ENCODE measurements at places on chromosomes 5 and 9.
A peak's percentile ranks its signal among the peaks of the same experiment; 100 is the strongest.

GRCh38 chr5:176743868-176744583 is 66.3 kb upstream of the UNC5A start:
- DNase-seq = no peak

- no peak for DNase-seq
Observed at GRCh38 chr5:146877783-146878475, 628 bp downstream of the PPP2R2B start.

DNA sequence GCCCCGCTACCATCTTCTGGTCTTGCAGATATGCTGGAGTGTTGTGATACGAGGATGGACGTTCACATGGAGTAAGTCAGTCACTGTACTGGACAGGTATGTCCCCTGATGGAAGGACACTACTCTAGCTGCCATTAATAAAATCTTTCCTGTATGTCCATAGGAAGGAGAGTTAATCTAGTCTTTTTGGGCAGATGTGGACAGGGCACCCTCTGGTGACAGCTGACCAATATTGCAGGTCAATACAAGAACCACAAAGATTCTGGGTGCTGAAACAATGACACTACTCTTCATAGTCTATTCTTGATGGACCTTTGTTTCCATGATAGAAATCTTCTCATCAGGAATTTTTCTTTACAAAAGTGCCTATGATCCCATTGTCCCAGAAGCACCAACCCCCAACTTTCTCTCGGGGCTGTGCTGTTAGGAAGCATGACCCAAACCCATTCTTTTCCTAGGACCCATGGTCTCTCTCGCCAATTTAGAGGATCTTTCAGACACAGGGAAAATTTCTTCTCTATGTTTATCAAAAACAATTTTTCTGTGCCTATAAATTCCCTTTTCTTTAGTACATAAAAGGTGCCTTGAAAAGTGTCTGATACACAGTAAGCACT is 376.9 kb downstream of the DTWD2 start:
- DNase-seq = no peak

- no peak for DNase-seq
Observed at GRCh38 chr5:108639366-108639765, 108.3 kb upstream of the FER start.

DNA sequence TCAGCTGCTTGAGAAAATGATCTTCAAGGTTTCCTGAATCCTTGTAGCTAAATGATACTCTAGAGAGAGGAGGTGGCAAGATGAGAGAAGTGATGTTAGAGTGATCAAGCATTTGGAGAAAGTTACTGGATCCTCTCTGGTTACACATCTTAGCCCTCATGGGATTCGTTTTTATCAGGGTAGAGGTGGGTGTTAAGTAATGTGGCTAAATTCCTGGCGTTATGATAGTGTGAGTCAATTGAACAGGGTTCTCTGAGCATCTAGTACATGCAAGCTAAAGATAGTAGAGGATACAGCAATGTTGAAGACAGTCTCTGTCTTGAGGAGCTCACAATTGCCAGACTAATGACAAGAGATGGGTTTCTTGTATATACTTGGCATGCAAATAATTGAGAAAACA is 123.7 kb downstream of the PSD2 start:
- DNase-seq = no peak

DNA sequence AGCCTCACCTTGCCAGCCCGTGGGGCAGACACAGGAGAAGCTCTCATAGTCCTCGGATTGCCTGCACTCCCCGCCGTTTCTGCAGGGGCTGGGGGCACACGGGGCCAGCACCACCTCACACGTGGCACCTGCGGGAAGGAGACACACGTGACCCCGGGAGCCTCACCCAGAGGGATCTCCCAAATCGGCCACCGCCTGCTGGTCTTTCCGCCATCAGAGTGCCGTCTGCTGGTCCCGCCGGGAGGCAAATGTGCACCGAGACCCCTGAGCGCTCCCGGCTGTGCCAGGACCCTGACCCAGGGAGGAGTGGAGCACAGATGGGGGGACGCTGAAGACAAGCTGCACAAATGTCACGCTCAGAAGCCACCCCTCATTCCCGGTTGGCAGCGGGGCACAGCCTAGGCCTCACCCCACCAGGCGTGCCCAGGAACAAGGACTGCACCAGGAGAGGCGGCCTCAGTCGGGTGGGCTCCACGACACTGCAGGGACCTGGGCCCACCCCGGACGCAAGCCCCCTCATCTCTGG is 28.4 kb upstream of the SEC16A start:
- DNase-seq = no peak

DNA sequence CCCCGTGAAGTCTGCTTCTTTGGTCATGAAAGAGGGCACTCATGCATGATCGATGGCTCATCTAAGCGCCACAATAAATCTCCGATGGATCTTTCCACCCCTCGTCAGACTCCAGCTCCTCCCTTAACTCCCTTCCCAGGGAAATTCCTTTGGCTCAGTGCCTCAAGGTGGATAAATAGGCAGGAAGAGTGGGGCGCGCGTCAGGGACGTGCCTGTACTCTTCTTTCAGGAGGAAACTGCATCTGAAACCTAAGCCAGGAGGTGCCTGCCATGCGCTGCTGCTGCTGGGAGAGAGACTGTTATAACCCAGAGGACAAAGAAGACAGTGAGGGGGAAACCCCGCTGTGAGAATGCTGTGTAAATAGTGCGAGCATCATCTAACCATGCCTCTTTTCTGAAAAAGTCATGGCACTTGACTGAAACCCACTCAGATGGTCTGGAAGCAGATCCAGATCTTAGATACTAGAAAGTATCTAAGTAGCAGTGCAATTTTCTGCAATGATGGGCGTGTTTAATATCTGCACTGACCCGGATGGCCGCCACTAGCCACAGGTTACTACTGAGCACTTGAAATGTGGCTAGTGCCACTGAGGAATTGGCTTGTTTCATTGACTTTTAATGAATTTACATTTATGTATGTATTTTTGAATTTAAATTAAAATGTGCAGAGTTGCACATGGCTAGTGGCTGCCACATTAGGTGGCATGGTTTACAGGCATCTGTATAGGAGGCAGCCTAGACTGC is 120.3 kb upstream of the BASP1 start:
- DNase-seq = no peak

- DNase-seq = no peak
Observed at GRCh38 chr5:56301069-56301468, 67.9 kb upstream of the ANKRD55 start.

DNA sequence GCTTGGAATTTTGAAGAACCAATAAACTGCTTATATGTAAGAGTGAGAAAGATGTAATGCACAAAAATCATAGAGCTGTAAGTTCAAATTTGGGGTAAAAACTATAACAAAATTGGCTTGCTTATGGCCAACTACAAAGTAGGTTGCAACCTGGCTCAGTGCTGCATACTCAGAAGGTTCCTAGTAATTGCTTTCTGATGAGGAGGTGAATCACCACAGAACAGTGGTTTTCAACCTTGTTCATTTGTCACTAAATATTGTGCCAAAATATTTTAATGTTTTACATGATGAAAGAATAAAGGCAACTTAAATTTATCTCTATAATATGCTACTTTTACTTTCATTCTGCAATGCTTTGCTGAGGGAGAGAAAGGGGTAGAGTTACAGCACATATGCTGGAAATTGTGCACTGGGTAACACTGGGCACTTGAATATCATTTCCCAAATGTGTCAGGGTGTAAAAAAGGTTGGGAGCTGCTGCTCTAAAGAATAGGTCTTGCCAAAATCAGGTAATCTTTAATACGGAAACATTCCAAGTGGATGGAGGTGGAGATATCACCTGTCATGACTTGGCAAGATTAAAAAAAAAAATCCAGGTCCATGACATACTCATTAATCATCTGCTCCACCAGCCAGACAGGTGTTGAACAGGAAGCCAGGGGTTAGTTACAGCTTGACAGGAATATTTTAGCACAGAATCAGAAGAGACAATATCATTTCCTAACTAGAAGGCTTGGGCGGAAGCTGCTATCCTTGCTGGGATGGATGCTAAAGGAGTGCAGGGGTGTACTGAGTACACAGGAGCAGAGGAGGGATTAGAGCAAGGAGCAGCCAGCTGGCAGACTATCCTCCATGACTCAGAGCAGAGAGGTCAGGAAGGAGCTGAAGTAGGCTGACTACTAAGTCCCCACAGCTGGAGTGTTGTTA is 34.6 kb upstream of the CCL21 start:
- DNase-seq = no peak

GRCh38 chr5:124806373-124807077 is 60.1 kb upstream of the ZNF608 start:
- no peak for DNase-seq

GRCh38 chr9:134267305-134267880 is 58.9 kb upstream of the RXRA start:
- DNase-seq = no peak

GRCh38 chr5:171629628-171630349 is 155.8 kb upstream of the SMIM23 start:
- no peak for DNase-seq

GRCh38 chr9:19999491-20000057 is 210.7 kb upstream of the SLC24A2 start:
- DNase-seq = no peak

GRCh38 chr9:4077499-4078102 is 222.3 kb downstream of the GLIS3 start:
- DNase-seq = peak; percentile 4

- DNase-seq = no peak
Observed at GRCh38 chr9:25602400-25603044, 75.7 kb downstream of the TUSC1 start.

DNA sequence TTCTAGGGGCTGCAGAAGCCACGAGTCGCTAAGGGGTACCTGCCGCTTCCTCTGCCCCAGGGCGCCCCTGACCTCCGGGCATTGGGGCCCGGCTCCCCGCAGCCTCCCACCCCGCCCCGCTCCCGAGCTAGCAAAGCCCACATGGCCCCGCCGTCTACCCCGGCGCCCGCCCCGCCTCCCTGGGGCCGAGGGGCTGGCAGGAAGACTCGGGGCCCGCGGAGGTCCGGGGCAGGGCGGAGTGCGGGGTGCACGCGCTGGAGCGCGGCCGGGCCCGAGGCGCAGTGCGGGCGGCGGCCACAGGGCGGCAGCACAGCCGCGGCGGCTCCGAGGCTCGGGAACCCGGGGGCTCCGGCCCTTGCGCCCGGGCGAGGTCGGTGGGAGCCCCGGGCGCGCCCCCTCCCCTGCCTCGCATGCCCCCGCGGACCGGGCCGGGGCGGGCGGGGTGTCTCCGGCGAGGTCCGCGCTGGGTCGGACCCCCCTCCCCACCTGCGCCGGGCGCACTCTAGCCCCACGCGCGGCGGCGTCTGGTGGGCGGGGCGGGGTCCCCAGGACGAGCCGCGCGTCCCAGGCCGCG is 6.7 kb downstream of the NRARP start:
- no peak for DNase-seq

DNA sequence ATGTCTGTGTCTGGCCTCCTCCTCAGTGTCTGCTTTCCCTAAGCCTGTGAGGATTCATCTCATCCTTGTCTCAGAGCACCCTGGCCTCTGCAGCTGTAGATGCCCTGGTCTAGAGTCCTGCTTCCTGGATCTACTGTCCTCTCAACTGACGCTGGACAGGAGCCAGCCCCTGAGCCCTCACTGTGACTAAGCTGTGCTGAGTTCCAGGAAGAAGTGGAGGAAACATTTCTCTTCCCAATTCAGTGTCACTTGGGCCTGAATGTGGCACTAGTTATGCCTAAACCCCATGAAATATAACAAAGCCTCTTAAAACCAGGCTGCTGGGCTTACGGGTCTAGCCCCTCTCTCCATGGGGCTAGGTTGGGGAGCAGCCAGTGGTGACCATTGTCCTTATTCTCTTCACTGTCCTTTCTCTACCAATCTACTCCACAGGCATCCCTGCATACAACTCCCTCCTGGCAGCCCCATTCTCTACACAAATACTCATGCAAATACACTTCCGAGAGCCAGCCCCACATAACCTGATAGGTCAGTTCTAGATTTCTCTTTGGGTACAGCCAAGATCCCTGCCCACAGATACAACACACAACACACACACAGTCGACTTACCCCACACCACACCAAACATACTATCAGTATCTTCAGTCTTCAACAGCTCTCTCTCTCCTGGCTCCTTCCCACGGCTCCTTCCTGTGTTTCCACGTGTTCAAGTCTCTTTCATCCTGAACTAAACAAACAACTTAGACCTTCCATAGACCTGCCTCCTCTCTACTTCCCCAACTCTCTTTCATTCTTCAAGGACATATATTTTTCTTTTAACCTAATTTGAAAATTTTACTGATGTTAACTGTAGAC is 220.8 kb downstream of the SNX18 start:
- no peak for DNase-seq

- DNase-seq = no peak
Observed at GRCh38 chr5:27516437-27516836, 478.1 kb upstream of the CDH9 start.

- no peak for DNase-seq
Observed at GRCh38 chr9:106796771-106797170, 66.2 kb upstream of the ZNF462 start.

- DNase-seq = no peak
Observed at GRCh38 chr9:122376796-122377195, 6.0 kb downstream of the PTGS1 start.

GRCh38 chr9:72930828-72931227 is 22.0 kb downstream of the ALDH1A1 start:
- DNase-seq = no peak

- no peak for DNase-seq
Observed at GRCh38 chr5:104955479-104955878, 1392.9 kb upstream of the NUDT12 start.

DNA sequence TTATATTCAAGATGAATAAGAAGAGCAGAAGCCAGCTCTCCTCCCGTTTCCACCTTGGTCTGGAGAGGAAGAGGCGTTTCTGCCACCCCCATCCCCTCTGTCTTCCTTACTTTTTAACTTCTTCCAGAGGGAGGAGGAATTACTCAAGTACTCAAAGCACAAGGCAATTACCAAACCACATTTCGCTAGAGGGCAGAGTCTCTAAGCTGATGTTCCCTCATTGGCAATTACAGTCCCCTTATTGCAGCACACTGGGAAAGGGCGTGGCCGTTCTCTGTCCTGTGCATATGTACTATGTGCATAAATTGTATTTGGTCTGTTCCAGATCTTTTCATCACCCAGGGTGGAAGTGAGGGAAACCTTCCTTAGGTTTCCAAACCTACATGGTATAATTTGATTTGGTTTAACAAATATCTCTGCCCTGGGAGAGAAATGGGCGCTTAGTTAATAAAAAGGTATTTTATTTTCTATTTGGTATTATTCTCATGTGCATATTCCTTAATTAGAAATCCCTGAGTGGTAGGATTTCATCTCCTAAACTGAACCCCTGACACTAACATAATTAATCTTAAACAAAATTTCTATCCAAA is 29.8 kb upstream of the ALDOB start:
- no peak for DNase-seq

DNA sequence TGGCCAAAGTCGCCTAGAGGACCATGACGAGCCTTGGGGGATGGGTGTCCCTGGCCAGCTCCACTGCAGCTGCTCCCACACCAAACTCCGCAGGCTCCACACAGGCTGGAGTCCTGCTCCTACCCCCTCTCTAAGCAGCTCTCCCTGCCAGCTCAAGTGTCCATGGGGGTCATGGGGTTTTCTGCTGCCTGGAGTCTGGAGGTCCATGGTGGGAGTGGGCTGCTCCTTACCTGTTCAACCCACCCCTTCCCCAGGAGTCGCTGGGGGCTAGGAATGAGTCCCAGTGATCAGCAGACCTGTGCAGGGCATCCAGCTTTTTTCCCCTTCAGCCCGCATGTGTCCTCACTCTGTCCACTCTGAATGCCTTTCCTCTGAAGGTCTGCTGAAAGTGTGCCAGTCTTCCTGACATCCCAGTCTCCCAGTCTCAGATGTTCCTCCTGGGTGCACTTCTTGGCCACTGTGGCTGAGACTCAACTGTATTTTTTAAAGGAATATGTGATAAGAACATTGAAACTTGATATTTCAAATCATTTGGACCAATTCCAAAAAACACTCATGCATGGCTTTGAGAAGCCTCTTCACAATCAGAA is 261.3 kb upstream of the ANKH start:
- DNase-seq = no peak

- DNase-seq = no peak
Observed at GRCh38 chr5:421901-422300, 21.1 kb upstream of the EXOC3 start.
